Stimulated activated CD4-positive, alpha-beta T cell treated with anti-CD3 and anti-CD28 coated beads, Interleukin-15, amount 100 ng/mL, for 48 hours (primary cell): ENCODE measurements at places on chromosomes 1 and 21.

- peak; percentile 60 for DNase-seq
Measured at GRCh38 chr21:34807881-34808568, 139.2 kb downstream of the CLIC6 start.

GRCh38 chr1:153798468-153798780, 23.2 kb downstream of the SLC27A3 start:
- DNase-seq, result no peak

- no peak for DNase-seq
Measured at GRCh38 chr1:47786316-47786715, 210.9 kb downstream of the TRABD2B start.

GRCh38 chr1:151832318-151832980, 847 bp upstream of the RORC start:
- no peak for DNase-seq

- DNase-seq, result no peak
Measured at GRCh38 chr1:222546548-222547259, 1.2 kb downstream of the HHIPL2 start.

- no peak for DNase-seq
Measured at GRCh38 chr1:55276671-55277376, 61.7 kb upstream of the USP24 start.

DNA sequence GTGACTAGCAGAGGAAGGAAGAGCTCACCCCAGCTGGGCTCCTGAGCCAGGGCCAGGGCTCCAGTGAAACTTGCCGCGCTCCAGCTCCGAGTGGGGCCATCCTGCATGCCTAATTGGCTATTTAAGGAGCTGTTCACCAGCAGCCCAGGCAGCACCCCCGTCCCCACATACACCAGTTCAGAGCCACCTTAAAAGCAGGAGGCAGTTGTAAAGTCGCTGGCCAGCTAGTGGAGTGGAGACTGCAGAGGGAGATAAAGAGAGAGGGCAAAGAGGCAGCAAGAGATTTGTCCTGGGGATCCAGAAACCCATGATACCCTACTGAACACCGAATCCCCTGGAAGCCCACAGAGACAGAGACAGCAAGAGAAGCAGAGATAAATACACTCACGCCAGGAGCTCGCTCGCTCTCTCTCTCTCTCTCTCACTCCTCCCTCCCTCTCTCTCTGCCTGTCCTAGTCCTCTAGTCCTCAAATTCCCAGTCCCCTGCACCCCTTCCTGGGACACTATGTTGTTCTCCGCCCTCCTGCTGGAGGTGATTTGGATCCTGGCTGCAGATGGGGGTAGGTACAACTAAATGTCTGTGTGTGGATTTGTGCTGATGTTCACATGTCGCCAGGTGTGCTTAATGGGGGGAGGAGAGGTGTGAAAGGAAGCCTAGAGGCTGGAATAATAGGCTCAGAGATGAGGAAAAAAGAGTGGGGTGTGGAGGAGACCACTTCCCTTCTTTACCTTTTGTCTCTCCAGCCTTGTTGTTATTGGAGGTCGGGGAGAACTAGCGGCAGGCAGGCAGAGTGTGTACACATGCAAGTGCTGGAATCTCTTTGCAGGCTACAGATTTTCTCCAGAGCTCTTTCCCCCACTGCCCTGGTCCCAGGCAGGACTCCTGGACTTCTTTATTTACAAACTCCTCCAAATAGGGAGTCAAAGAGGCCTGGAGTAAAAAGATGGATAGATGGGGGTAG, at the start of gene CA14:
CA14 (plus strand) TSS at position 151 of the 962 bp plus-strand sequence; CDS start at position 506, 355 bp downstream.
- no peak for DNase-seq

DNA sequence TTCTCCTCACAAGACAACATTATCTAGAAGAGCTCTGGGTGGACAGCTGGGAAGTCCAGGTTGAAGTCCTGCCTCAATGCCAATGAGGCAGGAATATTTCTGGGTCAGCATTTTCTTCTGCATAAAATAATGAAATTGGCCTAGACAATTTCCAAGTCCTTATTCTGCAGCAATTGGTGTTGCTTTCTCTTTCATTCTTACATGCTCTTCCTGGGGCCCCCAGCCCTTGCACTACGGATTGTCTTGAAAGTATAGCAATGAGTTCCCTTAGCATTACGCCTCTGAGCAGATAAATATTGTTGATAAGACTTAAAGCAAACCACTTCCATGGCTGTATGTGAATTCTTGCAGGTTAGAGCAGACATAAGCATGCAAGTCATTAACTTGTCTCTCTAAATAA, 188.5 kb downstream of the TGFBR3 start:
- DNase-seq, result peak; percentile 48

- DNase-seq, result peak; percentile 43
Measured at GRCh38 chr1:155859881-155860871, 809 bp downstream of the SYT11 start.

DNA sequence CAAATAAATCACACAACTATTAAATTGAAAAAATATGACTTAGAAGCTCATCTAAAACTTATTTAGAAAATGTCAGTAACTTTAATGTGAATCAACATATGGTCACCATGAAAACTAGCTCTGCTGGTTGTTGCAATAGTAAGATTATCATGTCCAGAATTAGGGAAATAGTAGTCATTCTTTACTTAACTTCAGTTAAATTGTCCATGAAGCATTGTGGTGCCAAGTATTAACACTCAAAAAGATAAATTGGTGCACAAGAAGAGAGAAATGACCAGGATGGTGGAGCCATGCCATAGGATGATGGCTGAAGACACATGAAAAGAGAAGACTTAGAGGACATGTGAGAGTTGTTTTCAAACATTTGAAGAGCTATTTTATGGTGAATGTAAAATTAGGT, 130.2 kb upstream of the PTGFR start:
- DNase-seq, result no peak

DNA sequence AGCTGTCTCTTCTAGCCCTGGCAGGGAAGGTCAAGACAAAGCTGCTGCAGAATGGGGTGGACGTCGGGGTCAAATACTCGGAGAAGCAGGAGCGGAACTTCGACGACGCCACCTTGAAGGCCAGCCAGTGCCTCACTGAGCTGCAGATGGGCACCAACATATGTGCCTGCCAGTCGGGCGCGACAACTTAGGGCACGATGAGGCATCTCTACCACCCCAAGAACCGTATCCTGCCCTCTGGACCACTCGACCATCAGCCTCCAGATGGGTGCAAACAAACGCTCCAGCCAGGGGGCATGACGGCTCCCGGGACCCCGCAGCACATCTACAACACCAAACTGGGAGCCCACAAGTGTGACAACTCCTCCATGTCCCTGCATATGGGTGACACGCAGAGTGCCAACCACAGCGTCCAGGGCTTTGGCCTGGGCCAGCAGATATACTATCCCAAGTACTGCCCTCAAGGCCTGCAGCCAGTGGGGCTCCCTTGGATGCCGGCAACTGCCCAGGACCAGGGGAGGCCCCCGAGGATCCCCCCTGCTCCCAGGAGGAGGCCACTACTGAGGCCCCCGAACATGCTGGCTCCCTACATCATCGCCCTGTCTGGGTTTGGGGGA, 42.5 kb upstream of the POGK start:
- DNase-seq, result no peak

DNA sequence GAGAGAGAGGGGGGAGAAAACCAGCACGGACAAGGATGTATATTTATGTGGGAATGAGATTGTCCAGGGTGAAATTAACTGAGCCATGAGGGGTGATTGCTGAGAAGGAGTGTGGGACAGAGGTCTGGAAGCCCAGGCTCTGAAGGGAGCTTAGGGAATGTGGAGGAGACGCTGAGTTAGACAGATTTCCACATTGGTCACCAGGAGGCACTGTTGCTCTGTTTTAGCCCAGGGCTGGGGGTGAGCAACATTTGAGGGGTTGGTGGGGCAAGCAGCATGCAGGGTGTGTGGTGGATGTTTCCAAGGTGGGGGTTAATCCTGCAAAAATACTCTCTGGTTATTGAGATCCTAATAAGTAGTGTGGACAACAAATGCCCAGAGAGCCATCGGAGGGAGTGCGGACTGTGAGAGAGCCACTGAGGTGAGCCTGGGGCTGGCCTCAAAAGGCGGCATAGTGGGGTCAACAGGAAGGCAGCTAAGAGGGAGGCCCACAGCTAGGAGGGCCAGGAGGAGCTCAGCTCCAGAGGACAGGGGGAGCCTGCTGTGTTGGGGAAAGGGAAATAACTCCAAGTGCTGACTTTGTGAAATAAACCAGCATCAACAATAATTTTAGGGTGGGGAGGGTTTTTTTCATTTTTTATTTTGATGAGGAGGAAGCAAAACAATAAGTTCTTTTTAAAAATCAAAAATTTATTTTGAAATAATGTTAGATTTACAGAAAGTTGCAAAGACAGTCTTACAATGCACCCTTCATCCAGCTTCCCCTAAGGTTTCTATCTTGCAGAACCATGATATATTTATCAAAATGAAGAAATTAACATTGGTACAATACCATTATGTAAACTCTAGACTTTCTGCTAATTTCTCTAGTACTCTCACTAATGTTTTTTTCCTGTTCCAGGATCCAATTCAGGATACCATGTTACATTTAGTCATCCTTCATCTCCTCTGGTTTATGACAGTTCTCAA, 82.8 kb upstream of the CD34 start:
- no peak for DNase-seq

GRCh38 chr1:207923561-207923960, 12.6 kb upstream of the CD34 start:
- no peak for DNase-seq

GRCh38 chr1:231656741-231657140, 30.2 kb downstream of the DISC1 start:
- no peak for DNase-seq

GRCh38 chr1:3898994-3899753, 898 bp downstream of the C1orf174 start:
- no peak for DNase-seq

- no peak for DNase-seq
Measured at GRCh38 chr1:26851106-26851684, 11.8 kb upstream of the SFN start.

DNA sequence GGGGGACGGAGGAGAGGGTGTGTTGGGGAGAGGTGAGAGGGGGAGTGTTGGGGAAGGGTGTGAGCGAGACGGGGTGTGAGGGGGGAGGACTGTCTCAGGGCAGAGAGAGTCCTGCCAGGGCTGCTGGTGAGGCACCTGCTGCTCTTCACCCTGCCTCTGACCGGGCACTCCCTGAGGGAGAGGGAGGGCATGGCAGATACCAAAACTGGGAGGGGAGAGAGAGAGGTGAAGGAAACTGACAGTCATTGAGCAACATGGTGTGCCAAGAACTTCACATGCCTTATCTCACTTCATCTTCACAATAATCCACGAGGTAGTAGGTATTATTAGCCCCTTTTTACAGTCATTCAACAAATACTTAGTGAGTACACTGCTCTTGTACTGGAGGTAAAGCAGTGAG, 61.3 kb upstream of the ARTN start:
- DNase-seq, result no peak

DNA sequence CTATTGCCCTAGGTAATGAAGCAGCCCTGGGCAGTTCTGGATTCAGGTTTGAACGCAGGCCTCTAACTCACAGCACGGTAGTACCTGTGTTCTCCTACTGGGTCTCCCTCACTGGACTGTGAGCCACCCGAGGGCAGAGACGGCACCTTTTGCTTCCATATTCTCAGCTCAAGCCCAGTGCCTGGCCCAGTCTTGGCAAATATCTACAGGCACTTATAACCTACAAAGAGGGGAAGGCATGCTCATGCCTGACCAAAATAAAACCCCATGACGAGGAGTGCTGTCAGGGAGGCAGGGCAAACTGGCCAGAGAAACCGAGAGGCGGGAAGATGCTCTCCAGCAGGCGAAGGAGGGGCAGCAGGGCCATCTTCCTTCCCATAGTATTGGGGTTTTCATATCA, 91.1 kb downstream of the DDX20 start:
- no peak for DNase-seq

DNA sequence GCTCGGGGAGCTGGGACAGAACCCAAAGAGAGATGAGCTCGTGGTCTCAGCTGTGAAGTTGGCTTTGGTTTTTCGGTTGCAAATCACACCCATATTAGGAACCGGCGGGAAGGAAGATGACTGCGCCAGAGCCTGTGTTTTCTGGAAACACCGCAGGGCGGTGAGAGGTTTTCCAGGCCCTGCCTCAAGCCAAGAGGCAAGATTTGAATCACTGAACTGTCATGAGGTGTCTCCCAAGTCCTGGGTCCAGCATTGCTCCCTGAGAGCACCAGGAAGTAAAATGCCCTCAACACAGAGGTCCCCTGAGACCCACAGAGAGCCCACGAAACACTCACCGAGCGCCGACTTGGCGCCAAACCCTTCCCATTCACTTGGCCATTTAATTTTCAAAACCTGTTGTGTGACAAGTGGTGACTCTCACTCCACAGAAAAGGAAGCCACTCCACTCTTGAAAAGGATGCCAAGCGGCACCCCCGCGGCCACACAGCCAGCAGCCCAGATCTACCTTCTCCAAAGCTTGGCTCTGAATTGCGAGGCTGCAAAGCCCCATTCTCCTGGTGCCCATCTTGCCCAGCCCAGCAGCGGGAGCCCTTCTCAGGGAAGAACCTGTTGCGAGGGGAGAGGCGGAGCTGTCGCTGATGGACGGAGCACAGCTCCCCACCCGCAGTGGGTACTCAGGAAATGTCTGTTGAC, 99.0 kb upstream of the RUNX3 start:
- peak; percentile 56 for DNase-seq

DNA sequence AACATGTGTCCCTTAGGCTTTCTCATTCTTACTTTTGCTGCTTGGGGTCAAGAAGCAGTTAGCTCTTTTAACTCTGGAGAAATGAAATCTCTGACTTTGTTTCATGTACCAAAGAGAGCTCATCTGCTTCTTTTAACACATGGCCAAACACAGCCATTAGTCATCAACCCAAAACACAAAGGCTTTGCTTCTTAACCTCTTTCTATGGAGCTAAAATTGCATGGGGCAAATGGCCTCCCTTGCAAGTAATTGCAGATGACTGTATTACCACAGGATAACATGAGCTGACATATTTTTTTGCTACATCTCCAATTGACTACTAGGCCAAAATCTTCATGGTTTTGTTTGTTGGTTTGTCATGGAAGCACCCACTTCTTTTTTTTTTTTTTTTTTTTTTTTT, 300.9 kb downstream of the BRINP3 start:
- no peak for DNase-seq

DNA sequence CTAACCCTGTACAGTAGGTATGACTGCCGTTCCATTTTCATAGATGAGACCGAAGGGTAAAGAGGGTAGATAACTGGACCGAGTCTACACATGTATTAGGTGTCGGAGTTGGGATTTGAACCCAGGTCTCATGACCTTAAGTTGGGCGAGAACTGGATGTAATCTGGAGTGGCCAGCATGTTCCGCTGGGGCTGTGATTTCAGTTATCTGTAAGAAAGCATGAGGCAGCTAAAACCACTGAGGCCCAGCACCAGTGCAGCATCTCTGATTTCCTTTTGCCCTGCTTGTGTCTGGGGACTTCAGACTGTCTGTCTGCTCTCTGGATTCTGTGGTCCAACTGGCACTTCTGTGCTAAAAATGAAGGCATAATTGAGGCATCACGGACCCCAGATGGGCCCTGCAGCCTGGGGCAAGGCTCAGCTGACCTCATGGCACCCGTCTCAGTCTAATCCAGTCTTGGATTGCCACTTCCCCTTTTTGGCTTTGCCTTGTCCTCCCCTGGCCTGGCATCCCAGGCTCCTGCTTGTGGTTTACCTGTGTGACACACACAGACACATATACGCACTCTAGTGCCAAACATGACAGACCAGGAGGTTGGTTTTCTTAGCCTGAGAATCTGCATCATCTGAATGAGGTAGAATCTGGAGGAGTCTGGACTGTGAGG, 180.2 kb downstream of the KIF26B start:
- no peak for DNase-seq

- no peak for DNase-seq
Measured at GRCh38 chr1:46594063-46594462, 10.0 kb downstream of the MKNK1 start.
